CD4-positive, alpha-beta T cell treated with Interleukin-4 for 4 hours (primary cell): ENCODE measurements at places on chromosomes 1 and 21.

DNA sequence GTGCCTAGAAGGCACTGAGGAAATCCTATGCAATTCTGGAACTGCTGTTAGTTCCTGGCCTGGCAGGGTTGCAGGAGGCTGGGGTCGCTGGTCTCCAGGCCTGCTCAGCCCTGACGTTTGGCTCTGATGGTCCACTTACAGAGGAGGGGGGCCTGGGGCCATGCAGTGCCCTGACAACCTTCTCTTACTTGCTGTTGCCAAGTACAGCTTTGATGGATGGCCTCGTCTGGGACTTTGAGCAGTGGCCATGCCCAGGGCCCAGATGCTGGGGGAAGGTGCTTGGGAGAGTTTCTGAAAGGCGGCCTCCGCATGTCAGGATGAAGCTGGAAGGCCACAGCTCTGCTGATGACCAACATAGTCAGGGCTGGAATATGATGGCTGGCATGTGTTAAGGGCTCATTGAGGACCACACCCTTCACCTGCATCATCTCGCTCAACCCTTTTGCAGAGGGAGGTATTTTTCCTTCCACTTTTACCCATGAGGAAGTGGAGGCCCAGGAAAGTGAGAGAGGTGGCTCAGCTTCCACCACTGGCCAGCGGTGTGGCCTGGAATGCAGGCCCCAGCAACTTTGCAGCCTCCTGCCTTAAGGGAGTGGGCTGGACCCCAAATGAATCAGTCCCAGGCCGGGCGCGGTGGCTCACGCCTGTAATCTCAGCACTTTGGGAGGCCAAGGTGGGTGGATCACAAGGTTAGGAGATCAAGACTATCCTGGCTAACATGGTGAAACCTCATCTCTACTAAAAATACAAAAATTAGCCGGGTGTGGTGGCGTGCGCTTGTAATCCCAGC lies 34.7 kb upstream of the LRRC3 start:
- no peak for DNase-seq

- DNase-seq, result no peak
Measured at GRCh38 chr1:40847023-40847745, 15.0 kb downstream of the CITED4 start.

DNA sequence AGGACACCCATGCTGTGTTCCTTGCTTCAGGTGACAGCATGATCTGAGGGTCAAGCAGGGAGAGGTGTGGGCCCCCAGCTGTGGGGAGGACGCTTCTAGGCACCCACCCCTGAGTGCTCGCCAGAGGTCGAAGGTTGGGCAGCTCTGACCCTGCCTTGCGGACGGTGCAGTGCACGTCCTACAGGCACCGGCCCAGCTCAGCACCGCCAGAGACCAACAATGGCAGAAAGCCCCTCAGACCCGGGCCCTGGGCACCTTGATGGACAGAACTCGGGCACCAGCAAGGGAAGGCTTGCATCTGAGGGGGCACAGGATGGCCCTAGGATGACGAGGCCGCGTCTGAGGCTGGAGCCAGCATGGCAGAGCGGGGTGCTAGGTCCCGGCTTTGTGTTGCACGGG lies 24.7 kb downstream of the NADK start:
- DNase-seq, result no peak

GRCh38 chr1:43693371-43693770 lies 14.0 kb upstream of the ST3GAL3 start:
- no peak for DNase-seq
